ENCODE measurements at places on chromosomes 1 and 21. TPM values are rescaled to one million over a fixed set of nuclear protein-coding genes. Genes with fewer than 3 reads are reported as not detected.

DHX9 gene
- total RNA-seq: 201 TPM

SLC30A2 gene
- not detected for total RNA-seq

DNA sequence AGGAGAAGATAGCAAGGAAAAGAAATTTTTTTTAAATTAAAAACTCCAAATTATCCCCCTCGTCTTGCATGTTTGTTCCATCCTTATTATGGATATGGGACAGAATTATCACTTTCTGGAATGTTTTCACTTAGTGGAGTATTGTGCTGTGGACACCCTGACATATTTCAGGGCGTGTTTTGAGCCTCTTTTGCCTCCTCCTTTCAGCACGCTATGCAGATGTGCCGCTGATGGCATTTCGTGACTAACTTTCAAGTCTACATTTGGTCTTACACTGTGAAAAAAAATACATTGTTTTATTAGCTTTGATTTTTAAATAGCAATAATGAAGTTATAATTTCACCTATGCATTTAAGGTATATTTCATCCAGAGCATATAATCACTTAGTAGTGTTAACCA is 738.7 kb downstream of the LTN1 start:
- no peak for DNase-seq

DNA sequence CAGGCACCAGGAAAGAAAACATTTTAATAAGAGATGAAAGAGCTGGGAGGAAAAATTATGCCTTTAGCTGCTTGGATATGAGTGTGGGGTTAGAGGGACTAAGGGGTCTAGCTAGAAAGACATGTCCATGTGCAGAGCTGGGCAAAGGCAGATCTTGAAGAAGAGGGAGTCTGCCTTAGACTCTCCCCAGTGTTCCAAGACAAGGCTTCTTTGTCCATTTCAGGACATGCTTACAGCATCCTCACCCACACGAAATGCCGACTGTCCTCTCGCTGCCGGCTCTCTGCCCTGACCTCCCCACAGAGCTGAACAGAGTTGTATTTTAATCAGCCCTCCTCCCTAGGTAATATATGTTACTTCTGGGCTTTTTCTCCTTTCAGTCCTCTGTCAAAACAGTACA is 100.7 kb upstream of the ATP1B1 start:
- no peak for DNase-seq

- no peak for DNase-seq
These were observed 577.1 kb downstream of the PLPP3 start for GRCh38 chr1:56002231-56002630.

All from HT1080 (cell line).